Breast epithelium (tissue), 4 donors: ENCODE measurements at places on chromosomes 5 and 9.

- no peak for DNase-seq
These were observed 755 bp downstream of the CDKN2B start for GRCh38 chr9:22008384-22008716.

DNA sequence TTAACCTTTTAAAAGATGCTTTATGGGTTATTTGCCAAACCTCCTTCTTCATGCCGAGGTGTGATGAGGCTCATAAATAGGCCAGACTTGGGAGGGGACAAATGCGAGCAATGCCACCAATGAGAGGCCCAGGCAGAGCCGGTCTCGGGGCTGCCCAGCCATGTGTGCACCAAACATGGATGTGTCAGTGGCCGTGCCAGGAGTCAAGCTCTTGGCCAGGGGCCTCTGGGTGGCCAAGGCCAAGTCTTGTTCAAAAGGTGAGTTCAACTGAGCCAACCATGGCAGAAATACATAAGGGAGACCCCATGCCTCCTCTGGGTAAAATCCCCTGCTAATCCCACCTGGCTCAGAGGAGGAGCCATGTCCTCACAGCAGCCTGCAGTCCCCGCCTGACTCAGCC is 10.9 kb upstream of the LCN15 start:
- no peak for DNase-seq

DNA sequence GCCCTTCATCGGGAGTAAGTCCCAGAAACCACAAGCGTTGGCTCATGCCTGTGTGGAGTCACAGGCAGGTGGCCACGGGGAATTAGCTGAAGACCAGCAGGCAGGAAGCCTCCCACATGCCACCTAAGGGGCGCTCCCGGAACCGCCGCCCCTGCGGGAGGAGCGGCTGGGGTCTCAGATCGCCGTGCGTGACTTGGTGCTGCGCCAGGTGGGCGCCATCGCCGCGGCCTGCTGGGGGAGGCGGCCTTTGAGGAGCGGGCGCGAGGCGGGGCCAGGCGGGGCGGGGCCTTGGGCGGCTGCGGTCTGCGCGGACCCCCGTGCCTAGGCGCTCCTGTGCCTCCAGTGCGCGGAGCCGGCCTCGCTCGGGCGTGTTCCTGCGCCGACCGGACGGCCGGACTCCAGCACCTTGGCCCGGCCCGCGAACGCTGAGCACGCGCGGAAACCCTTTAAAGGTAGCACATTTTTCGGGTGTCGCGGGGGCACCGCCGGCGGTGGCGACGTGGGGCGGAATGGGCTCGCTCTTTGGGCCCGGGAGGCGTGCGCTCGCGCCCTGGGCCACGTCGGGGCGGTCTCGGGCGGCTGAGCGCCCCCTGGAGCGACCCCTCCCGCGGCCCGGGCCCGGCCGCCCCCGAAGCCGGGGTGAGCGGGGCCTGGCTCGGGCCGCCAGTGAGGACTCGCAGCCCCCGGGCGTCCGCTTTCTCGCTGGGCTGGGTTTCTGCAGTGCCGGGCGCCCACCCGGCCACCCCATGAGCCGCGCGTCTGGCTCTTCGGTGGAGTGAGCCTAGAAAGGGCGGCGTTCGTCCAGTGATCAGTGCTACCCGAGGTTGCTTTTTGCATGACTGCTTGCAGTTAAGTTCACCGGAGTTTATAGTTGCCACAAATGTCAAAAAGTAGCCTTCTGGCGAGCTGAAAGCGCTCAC is 24.5 kb downstream of the LECT2 start:
- no peak for DNase-seq

DNA sequence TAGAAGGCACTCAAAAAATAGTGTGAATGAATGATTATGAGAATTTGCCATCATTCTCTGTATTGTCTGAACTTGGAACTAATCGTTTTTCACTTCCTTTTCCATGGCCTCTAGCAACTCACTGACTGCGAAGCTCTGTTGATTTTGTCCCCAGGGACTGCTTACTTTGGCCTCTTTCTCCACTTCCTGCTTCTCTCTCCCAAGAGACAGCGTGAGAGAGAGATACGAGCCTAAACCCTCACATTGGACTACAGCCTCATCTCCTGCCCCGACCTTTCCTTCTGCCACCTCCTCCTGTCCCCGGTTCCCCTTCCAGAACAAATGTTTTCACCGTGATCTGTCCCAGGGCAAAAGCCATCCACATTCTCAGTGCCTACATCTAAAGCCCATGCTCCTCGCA is 300.8 kb upstream of the PANK3 start:
- no peak for DNase-seq

DNA sequence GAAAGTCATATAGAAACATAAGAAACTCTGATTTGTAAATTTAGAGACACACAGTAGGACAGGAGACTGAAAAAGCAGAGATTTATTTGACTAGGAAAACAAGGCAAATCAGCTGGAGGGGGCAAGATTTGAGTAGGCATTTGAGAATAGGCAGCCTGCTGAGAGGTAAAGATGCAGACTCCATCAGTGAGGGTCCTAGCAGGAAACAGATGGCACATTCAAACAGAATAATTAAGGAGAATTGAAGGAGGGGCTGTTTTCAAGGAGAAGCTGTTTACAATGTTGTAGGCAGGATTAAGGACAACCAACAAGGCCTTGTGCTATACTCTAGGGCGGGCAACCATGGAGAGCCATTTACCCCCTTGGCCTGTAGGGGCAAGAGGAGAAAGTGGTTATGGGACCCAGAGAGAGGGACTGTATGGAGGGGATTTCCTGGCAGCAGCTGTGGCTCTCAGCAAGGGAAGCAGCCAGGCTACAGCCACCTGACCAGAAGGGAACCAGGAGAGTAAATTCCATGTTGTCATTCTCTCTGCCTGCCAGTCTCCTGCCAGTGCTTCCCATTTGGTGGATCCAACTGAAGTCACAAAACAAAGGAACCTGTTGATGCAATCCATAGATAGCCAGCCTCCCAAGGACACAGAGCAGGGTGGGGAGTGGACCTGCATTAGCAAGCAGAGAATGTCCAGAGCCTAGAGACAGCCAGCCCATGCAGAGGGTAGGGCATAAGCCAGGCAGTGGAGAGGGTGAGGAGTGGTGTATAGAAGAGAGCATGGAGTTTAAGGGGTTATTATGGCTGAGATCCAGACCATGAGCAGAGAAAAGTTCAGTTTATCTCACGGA is 38.2 kb downstream of the PAPPA start:
- DNase-seq: no peak

- no peak for DNase-seq
These were observed 367.8 kb upstream of the SPATA31A5 start for GRCh38 chr9:60546406-60546805.

DNA sequence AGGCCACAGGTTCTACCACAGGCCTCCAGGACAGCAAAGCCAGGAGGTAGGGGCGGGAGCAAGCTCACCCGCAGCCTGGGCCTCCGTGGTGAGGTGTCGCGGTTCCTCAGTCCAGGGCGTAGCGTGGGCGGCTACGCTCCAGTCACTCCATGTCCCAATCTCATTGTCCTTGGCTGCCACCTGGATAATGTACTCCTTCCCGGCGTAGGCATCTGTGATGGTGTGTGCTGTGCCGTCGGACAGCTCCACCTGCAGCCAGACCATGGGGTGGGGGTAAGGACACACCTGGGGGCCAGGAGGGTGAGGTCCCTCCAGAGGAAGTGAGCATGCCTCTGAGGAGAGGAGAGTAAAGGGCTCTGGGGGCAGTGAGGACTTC is 29.8 kb upstream of the ENHO start:
- no peak for DNase-seq

DNA sequence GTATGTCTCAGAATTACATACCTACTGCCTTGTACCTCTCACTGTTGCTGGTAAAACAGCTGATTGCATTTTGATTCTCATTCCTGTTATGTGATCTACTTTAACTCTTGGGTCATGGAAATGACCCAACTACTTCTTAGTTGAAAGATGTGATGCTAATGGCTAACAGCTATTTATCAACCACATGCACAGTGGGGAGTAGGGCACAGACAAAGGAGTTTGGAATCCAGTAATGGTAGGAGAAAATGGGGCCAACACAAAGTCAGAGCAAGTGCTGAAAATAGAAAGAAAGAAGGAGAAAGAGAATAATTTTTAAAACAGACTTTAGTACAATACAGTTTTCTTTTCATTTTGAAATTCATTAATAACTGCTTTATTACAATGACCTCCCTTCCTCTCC is 241.0 kb downstream of the PTPRD start:
- no peak for DNase-seq

DNA sequence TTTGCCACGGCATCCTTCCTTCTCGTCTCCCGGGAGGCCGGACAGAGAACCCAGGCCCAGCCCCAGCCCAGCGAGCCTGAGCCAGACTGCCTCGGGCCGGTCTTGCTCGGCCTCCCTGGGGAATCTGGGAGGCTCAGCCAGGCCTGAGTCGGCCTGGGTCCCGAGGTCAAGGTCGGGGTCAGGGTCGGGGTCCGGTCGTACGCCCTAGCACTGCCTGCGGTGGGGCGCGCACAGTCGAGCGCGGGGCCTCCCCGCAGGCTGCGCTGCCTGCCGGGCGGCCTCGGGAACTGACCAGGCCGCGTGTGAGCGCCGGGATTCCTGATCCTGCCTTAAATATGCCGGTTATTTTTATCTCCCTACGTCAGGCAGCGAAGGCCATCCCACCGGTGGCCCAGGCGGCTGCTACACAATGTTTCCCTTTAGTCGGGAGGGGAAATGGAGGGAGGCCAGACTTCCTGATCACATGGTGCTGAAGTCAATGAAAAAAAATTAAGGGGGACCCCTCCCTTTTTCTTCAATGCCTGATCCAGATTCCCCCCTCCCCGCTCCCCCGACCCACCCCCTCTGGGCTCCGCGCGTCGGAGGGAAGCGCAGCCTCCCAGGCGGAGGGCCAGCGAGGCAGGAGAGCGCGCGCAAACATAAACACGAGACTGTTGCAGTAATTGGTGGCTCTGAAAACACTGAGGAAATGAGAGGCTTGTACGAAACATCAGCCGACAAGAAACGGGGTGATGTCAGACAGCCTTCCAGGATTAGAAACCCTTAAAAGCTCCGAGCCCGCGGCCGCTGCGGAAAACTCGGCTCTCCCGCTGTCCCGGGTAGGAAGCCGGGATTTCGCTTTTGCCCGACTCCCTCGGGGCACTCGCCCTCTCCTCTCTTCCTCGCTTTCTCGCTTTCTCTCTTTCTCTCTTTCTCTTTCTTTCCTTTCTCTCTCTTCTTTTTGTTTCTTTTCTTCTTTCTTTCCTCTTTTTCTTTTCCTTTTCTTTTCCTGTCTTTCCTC is 148.2 kb upstream of the KLF4 start:
- peak; percentile 85 for DNase-seq

- DNase-seq: no peak
These were observed 58.3 kb upstream of the CPEB4 start for GRCh38 chr5:173829826-173830225.

- DNase-seq: no peak
These were observed 159.6 kb downstream of the TLE4 start for GRCh38 chr9:79731171-79731890.

DNA sequence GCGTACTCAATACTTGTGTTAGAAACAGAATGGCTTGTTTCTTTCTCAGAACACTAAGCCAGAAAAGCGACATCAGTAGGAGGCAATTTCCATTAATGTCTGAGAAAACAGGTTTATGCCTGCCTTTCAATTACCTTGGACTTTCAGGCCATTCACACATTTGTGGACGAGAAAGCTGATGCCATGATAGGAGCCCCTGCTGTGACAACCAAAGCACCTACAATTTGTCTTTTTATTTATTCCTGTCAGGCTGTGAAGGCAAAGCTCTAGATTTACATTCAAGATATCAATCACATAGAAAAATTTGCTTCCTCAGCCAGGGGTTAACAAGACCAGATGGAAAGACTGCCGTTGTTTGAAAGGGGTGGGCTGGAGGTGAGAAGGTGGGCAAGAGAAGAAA is 76.2 kb downstream of the C7 start:
- DNase-seq: no peak

- no peak for DNase-seq
These were observed 90.1 kb upstream of the DMRT1 start for GRCh38 chr9:751137-752051.

DNA sequence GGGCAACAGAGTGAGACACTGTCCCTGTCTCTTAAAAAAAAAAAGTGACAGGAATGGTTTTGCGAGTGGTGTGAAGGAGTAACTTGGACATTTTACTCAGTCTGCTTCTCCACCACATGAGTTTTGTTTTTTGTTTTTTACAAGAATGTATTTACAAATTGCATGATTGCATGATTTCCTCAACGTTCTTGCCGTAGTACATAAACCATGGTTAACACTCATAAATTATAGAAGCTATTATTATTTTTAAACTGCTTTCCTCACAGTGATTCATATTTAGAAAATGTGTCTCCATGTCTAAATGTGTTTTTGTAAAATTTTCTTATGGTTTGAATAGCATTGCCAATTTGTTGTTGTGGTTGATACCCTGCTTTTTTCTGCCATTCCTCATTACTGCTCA is 220.0 kb downstream of the GOLPH3 start:
- DNase-seq: no peak

DNA sequence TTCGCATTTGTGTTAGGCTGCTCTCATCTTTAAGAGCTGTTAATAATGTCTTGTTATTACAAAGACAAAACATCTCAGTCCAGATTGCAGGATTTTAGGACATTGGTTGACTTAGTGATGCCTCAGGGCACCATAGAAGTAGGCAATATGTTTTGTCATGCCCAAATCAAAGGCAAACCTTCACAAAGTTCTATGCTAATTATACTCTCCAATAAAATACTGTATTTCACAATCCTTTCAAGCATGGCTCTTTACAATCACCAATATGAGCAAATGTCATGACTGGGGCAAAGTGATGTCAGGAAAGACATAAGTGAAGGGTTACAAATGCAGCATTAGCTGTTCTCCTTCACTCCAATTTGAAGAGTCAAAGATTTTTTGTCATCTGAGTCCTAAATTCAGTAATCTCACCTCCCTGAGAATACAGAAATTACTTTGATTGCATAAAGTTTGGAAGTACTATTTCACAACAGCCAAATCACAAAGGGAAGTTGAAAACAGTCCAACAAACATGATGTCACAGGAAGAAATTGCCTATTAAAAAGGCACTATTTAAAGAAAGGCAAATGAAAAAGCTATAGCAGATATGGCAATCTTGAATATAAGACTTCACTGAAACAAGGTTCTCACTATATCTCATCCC is 303.2 kb downstream of the PRR16 start:
- no peak for DNase-seq

- peak; percentile 95 for DNase-seq
These were observed 130.3 kb downstream of the RGS3 start for GRCh38 chr9:113593682-113594281.

- no peak for DNase-seq
These were observed 12.6 kb downstream of the TRIO start for GRCh38 chr5:14155739-14156138.

DNA sequence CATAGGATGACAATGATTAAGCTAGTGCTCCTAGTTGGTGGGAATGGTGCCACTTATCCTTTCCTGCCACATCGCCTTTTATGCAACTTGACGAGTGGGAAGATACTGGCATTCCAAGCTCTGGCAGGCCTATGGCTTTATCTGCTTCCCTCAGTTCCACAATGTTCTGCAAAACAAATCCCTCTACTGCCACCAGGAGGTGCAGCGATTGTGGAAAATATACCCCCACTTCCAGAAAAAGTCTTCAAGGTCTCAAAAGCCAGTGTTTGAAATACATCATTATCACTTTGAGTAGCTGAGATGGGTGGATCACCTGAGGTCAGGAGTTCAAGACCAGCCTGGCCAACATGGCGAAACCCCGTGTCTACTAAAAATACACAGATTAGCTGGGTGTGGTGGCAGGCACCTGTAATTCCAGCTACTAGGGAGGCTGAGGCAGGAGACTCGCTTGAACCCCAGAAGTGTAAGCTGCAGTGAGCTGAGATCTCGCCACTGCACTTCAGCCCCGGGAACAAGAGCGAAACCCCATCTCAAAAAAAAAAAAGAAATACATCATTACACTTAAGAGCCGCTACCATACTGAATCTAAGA is 3.4 kb downstream of the CLINT1 start:
- no peak for DNase-seq

GRCh38 chr5:170426786-170427185 is 37.6 kb upstream of the KCNMB1 start:
- no peak for DNase-seq
